ENCODE measurements at places on chromosomes 2 and 18.

DNA sequence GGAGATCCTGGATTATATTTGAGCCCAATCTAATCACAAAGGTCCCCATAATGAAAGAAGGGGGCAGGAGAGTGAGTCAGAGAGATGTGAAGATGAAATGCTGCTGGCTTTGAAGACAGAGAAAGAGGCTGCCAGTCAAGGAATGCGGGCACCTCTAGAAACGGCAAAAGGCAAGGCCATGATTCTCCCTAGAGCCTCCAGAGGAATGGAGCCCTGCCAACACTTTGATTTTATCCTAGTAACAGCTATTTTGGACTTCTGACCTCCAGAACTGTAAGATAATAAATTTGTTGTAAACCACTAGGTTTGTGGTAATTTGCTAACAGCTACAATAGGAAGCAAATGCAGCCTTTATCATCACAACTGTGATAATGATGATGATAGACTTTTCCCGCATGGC is 32.9 kb downstream of the LBH start:
- DNase-seq, result no peak

GRCh38 chr2:26615336-26615859 is 25.8 kb downstream of the CIB4 start:
- no peak for DNase-seq

GRCh38 chr18:79735071-79735980 is 55.7 kb downstream of the CTDP1 start:
- no peak for DNase-seq

DNA sequence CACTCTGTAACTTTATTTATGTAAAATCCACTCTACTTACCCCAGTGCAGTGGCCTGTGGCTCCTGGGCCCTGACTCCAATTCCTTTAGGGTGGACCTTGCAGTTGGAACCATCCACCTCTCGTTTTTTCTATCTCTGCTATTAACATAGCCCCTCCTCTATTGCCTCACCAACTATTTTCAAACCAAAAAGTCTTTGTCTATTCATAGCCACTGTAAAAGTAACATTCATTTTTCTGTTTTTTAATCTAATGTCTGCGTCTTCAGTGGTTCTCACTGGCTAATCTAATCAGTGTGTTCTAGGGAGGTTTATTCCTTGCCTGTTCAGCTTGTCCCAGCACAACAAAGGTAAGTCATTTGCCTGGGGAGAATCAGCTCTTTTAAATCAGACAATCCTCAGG is at the start of gene SLC4A5:
Gene SLC4A5, minus strand, starts transcription at position 101 of the 400 bp plus-strand sequence. CDS start 28,393 bp downstream, outside the sequence.
- DNase-seq, result no peak

DNA sequence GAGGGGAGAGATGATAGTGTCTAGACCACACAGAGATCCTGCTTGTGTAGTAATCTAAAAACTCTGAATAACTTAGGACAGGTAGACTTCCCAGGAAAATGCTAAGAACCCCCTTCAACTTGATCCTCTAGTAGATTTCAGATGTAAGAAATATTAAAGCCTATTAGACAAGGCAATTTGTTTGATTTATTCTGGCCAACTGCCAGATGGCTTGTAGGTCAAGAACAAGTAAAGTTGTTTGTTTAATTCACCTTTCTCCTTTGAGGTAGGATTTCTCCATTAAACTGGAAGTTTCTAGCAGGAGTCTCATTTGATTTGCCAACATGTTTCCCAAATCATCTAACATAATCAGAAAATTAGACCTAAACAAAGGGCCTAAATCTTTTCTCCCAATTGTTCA is 48.6 kb downstream of the SH3RF3 start:
- DNase-seq, result no peak

DNA sequence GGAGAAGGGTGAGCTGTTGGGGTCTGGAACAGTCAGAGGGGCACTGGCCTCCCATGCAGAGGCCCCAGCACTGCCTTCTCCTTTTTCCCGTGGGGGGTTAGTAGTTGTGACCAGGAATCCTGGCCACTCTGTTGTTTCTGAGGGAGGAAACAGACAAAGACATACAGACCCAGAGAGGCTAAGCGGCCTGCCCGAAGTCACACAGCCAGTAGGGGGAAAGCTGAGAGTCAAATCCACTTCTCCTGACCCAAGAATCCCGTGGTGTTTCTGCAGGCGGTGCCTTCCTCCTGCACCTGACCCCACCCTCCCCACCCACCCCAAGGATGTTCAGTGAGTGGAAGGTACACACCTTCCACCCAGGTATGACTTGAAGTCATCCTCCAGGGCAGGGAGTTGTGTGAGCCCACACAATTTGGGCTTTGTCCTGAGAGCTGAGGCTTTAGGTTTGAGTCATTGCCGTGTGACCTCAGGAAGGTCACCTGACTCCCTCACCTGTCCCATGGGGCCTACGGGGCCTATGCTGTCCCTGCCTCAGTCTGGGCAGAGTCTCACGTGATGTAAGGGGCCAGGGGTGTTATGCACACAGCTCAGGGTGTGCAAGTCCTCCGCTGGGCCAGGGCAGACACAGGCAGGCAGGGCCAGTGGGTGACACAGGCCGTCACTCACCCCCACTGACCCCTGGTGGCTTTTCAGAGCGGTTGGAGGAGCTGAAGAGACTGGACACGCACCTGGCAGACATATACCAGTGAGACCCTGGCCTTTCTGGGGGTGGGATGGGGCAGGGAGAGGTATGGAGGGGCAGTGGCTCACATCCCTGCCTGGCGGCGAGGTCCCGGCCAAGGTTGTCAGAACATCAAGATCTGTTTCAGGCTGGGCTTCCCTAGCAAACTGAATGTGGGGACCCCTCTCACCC is 5.0 kb downstream of the NT5DC4 start:
- DNase-seq, result no peak

DNA sequence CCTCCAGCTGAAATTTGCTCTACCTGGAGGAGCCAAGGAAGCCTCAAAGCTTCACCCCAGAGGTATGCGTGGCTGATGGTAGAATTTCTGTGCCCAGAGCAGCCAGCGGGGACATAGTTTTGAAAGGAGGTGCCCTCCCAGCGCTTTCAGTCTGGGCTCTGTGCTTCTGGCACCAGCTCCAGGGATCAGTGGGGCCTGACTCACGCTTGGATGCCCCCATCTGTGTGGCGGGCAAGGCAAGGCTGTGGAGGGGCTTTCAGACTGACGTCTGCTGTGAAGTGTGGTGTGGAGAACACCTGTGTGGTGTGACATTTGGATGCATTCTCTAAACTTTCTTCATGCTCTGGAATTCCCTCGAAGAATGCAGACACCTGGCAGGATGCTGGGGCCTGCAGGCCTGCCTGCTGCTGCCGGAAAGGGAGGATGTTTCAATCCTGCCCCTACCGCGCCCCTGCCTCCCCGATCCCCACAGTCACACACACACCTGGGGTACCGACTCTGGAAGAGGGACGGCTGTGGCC is 84.1 kb downstream of the CTIF start:
- no peak for DNase-seq

- DNase-seq, result no peak
These were observed 181.0 kb downstream of the C1D start for GRCh38 chr2:67881816-67882215.

DNA sequence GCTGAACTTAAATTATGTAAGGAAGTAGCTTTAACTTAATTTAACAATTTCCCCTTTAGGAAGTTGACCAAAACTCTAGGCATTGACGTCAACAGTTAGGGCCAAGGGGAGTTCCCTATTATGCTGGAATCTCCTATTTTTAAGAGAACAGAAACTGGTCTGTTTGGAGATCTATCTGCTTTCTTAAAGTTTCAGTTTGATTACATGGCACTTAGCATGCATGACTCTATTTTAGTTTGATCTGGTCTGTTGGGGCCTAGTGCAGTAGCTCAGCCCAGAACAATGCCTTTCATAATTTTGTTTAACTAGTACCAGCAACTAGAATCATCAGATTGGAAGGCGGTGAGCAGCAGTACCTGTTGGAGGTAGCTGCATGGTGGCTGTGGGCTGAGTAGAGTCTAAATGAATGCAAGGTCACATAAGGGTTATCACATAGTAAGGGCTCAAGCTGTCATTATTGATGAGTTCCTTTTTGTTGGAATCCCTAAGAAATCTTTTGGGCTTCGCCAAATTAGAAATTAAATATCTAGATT is 60.5 kb upstream of the ZNG1B start:
- DNase-seq, result no peak

- DNase-seq, result no peak
These were observed 86.9 kb downstream of the LRRC30 start for GRCh38 chr18:7317804-7318231.

- DNase-seq, result no peak
These were observed 143.0 kb upstream of the EPC2 start for GRCh38 chr2:148501545-148501944.

DNA sequence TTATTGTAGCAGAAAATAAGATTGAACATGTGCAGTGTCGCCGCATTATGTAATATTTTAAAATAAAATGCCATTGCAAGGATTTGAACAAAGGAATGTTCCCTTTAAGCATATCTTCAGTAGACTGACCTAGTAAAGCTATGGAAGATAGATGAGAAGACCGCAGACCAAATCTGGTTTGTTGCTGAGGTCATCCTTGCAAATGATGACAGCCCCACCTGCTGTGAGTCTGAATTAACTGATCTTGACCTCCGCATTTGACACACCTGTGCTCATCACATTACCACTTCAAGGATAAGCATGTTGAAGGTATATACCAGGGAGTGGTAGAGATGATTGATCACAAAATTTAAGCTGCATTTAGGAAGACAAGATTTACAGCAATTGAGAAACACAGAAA is 96.2 kb downstream of the NYAP2 start:
- DNase-seq, result no peak

GRCh38 chr2:144331674-144332355 is 188.1 kb downstream of the ZEB2 start:
- DNase-seq, result peak; percentile 70

GRCh38 chr2:68115965-68116364 is 41.7 kb upstream of the PNO1 start:
- no peak for DNase-seq

- no peak for DNase-seq
These were observed 59.6 kb downstream of the EIPR1 start for GRCh38 chr2:3317871-3318590.

GRCh38 chr2:23541503-23542229 is 156.7 kb downstream of the KLHL29 start:
- DNase-seq, result no peak

GRCh38 chr2:121333231-121333630 is 48.2 kb upstream of the TFCP2L1 start:
- DNase-seq, result no peak

DNA sequence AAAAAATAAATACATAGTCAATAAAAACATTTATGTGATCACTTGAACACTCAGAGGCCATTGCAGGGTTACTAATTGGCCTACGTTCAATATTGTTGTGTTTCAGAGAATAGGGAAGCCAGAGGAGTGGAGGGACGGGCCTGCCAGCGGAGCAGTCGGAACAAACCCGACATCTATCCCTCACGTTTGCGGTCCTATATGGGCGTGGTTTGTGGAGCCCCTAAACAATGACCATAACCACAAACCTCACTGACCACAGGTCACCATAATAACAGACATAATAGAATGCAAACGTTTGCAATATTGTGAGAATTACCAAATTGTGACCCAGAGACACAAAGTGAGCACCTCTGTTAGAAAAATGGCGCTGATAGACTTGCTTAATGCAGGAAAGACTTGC is 19.5 kb upstream of the ZNF516 start:
- no peak for DNase-seq

DNA sequence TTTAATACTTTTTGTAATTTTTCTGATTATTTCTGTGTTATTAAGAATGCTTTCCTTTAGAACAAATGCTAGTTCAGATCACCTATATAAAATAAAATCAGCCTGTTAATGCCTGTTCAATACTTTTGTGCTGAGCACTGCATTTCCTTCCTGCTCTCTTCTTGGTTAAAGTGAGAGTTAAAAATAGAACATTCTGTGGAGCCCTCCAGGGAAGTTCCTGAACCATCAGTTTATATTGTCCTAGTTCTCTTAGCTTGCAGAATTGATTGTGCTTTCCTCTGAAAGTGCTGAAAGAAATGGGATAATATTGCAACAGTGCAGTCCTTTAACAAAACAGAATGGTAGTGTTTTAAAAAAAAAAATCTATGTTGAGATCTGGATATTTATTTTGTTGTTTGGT is 74.6 kb upstream of the UBXN4 start:
- no peak for DNase-seq

- DNase-seq, result no peak
These were observed 116.6 kb downstream of the GLI2 start for GRCh38 chr2:120852200-120852815.

DNA sequence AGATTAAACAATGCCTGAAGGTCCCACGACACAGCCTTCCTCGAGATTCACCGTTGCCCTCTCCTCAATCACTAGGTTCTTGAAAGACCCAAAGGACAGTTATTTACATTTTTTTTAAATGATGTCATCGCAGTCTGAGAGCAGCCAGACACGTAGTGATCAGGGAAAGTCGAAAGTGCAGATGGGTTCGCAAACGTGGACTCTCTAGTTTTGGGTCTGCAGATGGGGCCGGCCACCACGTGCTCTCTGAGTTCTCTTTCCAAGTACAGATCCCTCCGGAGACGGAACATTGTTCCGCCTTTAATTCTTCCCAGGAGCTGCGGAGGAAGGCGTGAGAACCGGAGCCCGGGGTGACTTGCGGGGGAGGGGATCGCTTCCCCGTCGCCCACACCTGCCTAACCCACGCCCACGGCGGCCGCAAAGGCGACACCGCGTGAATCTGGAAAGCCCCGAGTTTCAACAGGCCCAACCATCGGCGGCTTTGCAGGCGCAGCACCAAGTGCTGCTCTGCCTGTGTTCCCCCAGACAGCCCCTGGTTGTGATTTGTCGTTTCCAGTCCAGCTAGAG is 54.3 kb downstream of the PKDCC start:
- peak; percentile 91 for DNase-seq

- no peak for DNase-seq
These were observed 6.4 kb downstream of the MARS2 start for GRCh38 chr2:197711578-197711977.

GRCh38 chr18:3604498-3605408 is 154.8 kb downstream of the TGIF1 start:
- DNase-seq, result peak; percentile 50

- DNase-seq, result no peak
These were observed 28.7 kb downstream of the COPS9 start for GRCh38 chr2:240107477-240107796.

DNA sequence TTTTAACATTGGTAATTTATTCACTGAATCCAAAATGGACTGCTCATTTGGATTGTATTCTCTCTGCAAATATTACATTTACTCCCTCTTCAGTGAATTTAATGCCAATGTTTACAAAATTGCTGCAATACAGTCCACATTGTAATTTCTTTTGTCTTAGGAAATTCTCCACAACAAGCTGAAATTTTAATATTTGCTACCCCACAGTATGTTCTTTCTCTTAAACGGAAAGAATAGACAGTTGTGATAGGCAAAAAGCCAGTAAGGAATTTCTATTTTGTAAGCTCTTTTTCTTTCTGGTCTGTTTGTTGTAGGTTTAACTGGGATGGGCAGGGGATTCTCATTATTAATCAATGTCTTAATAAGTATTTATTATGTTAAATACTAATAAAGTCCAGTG is 92.0 kb downstream of the CSRNP3 start:
- DNase-seq, result no peak

GRCh38 chr2:3575534-3576262 is 638 bp downstream of the RPS7 start:
- DNase-seq, result peak; percentile 38

DNA sequence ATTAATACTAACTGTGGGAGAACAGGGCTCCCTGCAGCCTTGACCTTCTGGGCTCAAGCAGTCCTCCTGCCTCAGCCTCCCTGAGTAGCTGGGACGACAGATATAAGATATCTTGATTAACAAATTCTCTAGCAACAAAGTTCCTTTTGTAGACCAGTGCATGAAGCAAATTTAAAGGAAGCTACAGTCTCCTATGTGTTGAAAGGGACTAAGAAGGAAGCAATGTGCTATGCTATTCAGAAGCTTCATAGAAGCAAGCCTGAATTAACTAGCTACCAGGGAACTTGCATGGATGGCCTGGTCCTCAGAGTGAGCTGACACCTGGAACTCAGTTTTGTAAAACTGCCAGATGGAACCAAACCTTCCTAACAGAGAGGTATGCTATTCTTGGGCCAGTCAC is 33.2 kb downstream of the RAPH1 start:
- no peak for DNase-seq

Measured in activated CD4-positive, alpha-beta T cell treated with anti-CD3 and anti-CD28 coated beads, Interleukin-2, amount 10 ng/mL, durations not matched to agents 7 days and 5 days (primary cell).